HL-60 (cell line): ENCODE measurements at places on chromosomes 13 and 19.

DNA sequence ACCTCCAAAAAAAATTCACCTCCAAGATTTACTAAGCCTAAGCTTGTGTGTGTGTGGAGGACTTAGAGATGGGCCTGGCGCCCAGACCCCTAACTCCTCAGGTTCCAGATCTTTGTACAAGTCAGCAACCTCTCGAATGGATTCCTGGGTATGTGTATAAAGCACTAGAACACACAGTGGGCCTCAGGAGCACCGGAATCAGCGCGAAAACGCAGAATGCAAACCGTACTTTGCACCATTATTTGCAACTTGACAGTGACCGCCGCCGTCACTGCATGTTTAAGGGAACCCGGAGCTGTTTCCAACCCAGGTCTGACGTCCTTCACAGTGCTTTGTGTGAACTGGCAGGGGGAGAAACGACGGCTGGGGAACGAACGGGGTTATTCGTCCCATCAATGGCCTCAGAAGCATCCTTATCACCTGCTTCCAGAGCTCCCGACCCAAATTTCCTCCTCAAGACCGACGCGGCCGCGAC, 688 bp downstream of the ZNF606 start:
- DNase-seq, result peak; percentile 29

- DNase-seq, result no peak
These were observed 543.1 kb downstream of the UQCRFS1 start for GRCh38 chr19:28669804-28670203.

- DNase-seq, result no peak
These were observed 347.2 kb upstream of the ARGLU1 start for GRCh38 chr13:106915146-106915545.

GRCh38 chr13:78632996-78633395, 26.0 kb downstream of the OBI1 start:
- no peak for DNase-seq

DNA sequence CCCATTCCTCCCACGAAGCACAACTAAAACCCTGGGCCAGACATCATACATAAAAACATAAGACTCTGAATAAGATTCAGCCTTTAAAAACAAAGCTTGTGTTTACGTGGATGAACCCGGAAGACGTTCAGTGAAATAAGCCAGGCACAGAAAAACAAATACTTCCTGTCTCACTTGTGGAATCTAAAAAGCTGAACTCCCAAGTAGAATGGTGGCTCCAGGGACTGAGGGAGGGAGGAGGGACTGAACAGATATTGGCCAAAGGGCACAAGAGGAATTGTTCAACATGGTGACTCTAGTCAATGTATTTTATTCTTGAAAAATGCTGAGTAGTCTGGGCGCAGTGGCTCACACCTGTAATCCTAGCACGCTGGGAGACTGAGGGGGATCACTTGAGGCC, 35.7 kb upstream of the TPM4 start:
- no peak for DNase-seq

DNA sequence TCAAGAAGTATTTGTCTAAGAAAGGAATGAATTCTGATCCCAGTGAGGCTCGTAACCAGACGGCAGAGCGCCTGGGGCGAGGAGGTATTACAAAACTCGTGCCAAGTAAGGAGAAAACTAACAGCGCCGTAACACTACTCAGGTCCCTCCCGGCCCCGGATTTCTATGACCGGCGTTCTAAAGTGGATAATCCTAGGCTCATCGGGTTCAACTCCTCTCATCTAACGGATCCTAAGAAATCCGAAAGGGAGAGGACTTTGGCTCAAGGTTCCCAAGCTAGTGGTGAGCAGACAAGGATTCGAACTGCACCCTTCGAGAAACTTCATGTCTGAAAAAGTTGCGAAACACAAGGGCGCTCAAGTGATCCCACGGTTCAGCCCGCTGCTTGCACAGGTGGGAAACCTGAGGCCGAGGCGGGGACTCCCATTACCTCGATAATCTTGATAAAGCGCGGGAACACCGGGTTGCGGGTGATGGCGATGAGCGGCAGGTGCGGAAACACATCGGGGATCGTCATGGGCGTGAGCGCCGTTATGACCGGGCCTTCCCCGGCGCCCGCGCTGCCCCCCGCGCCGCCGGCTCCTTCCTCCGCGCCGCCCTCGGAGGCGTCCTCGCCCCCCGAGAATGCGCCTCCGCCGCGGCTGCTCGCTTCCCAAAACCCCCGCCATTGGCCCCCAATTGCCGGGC, 529 bp downstream of the LONP1 start:
- peak; percentile 41 for DNase-seq

DNA sequence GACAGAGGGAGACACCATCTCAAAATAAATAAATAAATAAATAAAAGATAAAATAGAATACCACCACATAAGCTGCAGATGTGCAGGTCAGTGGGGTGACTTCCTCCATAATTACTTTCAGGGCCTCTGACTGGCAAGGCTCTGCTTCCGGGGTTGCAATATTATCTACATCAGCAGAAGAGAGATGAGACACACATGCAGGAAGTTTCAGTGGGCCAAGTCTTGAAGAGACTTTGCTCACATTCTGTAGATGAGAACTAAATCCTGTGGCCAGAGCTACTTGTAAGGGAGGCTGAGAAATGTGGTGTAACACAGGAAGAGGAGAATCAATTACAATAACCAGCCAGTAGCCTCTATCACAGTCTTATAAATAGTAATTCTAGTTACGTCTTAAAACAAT, 89.9 kb upstream of the MAB21L1 start:
- DNase-seq, result no peak
